Omental fat pad (tissue), 4 donors: ENCODE measurements at places on chromosomes 7 and 10. TPM values are rescaled to one million over a fixed set of nuclear protein-coding genes. Genes with fewer than 3 reads are reported as not detected.

GRCh38 chr7:18163091-18163490 is 135.4 kb upstream of the PRPS1L1 start:
- no peak for DNase-seq

- DNase-seq, result no peak
Observed at GRCh38 chr7:132488634-132489302, 87.5 kb downstream of the PLXNA4 start.

DNA sequence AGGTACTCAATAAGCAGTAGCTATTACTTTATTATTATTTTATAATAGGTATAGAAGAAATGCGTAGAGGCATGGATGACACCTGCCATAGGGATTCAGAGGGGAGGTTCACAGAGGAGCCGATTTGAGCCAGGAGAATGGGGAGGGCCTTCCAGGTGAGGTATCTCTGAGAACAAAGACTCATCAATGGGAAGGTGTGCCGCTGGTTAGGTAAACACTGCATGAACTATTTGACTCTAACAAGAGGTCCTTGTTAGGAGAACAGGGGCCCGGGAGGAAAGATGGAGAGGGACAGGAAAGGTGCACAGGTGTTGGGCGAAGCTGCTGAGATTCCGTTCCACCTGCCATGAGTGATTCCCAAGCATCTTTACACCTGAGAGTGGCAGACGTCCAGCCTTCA is 41.8 kb upstream of the TMEM273 start:
- DNase-seq, result no peak

The EPO gene
- total RNA-seq, result not detected

DNA sequence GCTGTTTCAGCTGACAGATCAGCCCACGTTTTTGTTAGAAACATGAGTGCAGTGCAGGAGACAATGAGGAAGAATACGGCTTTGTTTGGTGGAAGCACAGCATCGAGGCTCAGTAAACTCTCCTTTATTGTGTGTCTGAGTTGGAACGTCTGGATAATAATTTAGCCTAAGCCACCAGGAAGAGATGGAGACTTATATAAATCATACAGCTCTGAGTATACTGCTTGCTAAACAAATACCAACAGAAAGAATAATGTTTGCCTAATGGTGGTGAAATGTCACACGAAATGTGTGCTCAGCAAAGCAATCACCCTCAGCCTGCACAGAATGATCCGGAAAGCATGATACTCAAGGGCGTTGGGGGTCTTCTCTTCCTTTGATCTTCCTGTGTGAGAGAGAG is 664.1 kb upstream of the ADARB2 start:
- DNase-seq, result no peak

The CCNJ gene
- total RNA-seq, result 3.8 TPM

- DNase-seq, result no peak
Observed at GRCh38 chr7:139827042-139827441, 2.0 kb upstream of the TBXAS1 start.

DNA sequence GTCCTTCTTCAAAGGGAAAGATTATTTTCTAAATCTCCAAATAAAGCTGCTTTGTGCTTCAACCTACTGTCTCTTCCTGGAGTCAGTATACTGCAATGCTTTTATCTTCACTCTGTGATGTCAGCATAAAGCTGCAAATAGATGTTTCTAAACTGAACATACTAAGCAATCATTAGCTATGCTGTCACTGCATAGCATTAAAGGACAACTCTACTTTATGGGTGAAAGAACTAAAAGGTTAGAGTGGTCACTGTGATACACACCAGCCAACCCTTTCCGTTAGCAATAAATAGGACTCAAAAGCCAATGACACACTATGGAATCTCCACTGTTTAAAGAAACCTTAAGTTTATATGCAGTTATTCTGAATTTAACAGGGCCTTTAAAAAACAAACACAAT is 1.8 kb downstream of the CCDC186 start:
- no peak for DNase-seq

The CYP26A1 gene
- total RNA-seq, result not detected

The FKBP9 gene
- 89.2 TPM for total RNA-seq

DNA sequence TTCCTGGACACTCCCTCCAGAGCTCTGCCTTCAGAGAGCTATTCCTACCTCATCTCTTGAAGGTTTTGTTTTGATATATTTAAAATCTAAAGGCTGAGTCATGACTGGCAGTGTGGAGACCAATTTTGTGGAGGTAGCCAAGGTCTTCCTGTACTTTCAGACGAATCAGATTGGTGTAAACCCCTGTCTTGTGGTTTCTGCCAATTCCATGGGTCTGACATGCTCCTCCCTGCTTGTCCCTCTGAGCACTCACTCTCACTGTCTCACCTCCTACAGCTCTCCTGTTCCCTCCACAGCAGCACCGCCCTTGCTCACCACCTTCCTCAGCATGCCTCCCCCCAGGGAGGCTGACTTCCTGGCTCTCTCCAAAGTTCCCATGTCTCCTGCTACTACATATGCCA is 179.8 kb downstream of the NPSR1 start:
- no peak for DNase-seq

GRCh38 chr10:97012470-97012869 is 173.3 kb downstream of the SLIT1 start:
- DNase-seq, result no peak

GRCh38 chr10:49164559-49165188 is 23.5 kb downstream of the TMEM273 start:
- no peak for DNase-seq

GRCh38 chr10:2701802-2702201 is 365.5 kb upstream of the PFKP start:
- no peak for DNase-seq

The UPP1 gene
- total RNA-seq, result 32.0 TPM

- peak; percentile 57 for DNase-seq
Observed at GRCh38 chr7:2354186-2354938, at the start of gene EIF3B. Gene EIF3B (plus strand): TSS chr7:2354827. CDS start chr7:2354922, 95 bp downstream.

- DNase-seq, result no peak
Observed at GRCh38 chr7:66751945-66752344, 11.4 kb downstream of the RABGEF1 start.

DNA sequence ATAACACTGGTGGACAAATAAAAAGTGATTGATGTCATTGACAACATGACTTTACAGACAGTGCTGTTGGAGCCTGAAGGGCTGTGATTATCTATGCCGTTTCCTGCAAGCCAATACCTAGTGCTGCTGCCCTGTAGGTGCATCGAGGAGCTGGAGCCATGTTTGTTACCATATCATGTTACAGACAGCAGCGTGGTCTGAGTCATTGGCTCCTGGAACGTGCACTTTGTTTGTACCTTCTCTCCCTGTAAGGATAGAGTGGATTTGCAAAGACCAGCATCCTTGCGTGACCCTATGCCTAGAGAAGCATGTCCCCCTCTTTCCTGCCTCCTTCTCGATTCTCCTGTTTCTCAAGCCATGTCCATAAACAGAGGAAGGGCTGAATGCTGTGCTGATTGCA is 597.2 kb downstream of the TYW1 start:
- no peak for DNase-seq

- DNase-seq, result no peak
Observed at GRCh38 chr10:51685768-51686167, 13.6 kb downstream of the CSTF2T start.

DNA sequence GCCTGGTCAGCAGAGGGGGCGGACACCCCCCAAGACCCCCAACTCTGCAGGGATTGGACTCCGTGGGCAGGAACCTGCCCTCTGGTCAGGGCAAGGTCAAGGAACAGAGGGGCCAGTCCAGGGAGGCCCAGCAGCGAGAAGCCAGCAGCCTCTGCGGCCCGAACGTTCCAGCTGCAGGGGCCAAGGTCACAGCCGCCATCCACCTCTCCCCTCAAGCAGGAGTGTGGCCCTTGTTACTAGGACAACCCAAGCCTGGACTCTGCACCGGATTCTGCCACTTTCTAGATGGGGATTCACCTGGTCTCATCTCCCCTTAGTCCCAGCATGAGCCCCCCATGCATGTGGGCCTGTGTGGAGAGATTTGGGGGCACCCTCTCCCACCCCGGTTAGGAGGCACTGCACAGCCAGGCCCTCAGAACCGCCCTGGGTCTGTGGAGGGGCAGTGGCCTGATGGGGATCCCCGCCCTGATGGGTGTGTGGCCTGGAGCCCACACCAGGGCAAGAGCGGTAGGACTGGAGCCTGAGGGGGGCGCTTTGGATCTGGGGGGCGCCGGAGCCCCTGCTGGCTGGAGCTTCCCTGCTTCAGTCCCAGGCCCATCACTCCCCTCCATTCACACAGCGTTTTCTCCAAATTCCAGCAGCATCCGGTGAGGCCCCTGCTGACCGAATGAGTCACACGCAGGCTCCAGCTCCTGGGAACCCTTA is 18.1 kb downstream of the ADGRA1 start:
- no peak for DNase-seq

DNA sequence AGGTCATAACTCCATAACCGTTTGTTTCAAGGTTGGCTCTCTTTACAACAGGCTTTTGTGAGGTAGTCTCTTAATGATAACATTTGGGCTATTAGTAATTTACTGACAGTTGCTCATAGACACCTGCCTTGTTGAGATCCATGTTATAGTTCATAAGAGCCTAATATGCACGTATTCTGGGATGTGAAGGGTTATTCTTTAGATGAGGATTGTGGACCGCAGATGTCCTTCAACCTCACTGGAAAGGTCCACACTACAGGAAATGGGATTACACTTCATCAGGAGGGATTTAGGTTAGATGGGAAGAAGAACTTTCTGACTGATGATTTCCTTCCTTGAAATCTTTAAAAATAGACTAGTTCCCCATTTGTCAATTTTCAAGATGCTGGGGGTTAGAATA is 62.8 kb downstream of the SAMD9 start:
- DNase-seq, result no peak

GRCh38 chr10:29849126-29849833 is 210.1 kb downstream of the JCAD start:
- DNase-seq, result no peak

DNA sequence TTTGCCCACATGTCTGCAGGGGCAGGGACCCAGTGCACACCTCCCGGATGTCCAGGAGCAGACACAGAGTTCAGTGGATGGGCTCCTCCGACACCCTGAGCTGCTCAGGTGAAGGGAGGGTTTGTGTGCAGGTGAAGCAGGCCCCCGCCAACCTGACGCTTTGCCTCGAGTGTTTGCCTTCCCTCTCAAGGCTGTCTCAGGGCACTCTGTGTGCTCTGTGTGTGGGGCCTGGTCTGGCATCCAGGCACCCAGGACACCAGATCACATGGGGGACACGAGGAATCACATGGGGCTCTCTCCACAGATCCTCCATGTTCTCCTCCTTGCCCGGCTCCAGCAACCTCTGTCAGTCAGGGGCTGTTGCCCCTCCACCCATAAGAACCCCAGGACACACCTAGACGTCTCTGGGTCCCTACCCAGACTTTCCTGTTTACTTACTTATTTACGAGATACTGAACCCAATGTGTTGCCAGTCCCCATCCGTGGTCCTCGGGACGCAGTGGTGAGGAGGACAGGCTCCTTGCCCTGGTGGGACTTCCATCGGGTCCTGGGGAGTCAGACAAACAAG is 99.5 kb downstream of the HTR5A start:
- no peak for DNase-seq

The WEE2 gene
- total RNA-seq, result not detected

The SEMA3C gene
- total RNA-seq, result 201 TPM

DNA sequence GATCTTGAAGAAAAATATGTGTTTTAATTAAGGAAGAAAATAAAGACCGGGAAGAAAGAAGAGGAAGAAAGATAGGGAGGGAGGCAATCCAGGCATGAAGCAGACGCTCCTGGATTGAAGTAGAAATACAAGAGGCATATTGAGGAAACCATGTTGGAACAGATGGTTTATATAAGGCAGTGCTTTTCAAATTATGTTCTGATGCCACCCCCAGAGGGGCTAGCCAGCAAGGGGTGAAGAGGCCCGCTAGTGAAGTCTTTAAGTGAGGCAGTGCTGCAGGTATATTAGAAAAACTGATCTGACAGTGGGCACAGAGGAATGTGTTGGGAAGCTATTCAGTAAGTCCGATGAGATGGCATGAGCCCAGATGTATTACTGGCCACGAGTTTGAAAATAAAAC is 40.1 kb downstream of the REEP3 start:
- DNase-seq, result no peak

DNA sequence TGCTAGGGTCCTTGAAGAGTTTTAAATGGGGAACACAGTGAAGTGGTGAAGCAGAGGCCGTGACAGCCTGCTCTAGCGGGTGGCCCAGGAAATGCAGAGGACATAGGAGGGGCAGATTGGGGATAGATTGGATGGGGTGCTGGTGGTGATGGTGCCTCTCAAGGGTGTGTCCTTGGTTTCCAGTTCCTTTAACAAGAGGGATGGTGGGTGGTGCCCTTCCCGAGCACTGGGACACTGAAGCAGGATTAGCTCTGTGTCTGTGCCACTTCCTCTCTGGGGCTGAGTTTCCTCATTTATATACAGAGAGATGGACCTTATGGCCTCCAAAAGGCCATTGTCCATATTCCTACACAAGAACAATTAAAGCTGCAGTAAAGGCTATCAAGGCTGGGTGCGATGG is 285.5 kb downstream of the TCF7L2 start:
- DNase-seq, result no peak

DNA sequence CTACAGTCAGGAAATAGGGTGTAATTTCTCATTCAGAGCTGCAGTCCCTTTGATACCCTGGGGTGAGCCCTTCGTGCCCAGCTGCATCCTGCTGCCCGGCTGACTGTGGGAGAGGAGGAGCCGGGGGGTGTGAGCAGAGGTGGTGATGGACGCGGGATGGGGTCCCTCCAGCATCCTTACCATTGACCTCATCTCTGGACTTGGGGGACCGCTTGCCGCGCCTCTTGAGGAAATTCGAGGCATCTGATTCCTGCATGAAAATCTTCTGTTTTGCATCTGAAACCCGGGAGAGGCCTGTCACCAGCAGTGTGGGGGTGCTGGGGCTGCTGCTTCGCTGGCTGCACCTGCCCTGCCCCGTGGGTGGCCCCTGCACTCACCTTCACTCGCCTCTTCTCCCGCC is 816 bp downstream of the UCMA start:
- DNase-seq, result no peak

DNA sequence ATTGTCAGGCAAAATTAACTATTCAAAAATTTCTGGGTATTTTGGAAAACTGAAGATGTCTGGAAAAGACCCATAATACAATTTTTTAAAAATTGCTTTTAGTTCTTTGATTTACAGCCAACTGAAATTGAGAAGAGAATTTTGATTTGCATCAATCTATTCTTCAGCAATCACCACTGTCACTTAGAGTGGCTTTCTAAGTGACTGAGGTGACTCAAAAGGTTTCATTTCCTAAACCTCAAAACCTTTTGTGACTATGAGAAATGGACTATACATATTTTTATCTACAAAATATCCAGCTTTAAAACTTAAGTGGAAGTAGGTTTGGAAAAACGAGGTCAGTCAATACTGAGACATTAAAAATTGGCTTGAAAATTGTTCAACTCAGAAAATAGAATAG is 60.0 kb downstream of the ENO4 start:
- no peak for DNase-seq

The ESYT2 gene
- total RNA-seq, result 151 TPM
